Foreskin melanocyte (primary cell): ENCODE measurements at places on chromosomes 6 and 20.

DNA sequence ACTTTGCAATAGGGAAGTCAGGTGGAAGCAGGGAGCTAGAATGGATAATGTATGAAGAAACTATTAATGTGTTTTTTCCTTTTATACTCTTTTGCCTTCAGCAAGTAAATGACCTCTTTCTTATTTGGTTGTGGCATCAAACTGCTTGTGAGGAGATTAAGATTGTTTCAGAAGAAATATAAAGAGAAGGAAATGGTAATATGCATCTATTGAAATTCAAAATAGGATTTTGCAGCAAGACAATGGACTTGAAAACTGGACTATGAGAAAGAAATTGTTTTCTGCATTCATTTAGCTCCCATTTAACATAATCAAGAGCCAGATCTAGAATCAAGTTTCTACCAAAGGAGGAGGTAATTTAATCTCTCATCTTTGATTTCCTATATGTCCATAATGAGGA, 32.3 kb upstream of the KIFC1 start:
- no peak for DNase-seq

- DNase-seq, result peak; percentile 46
Measured at GRCh38 chr20:23419995-23420901, 1.0 kb downstream of the NAPB start.

GRCh38 chr6:161024364-161024920, 32.9 kb downstream of the MAP3K4 start:
- no peak for DNase-seq

DNA sequence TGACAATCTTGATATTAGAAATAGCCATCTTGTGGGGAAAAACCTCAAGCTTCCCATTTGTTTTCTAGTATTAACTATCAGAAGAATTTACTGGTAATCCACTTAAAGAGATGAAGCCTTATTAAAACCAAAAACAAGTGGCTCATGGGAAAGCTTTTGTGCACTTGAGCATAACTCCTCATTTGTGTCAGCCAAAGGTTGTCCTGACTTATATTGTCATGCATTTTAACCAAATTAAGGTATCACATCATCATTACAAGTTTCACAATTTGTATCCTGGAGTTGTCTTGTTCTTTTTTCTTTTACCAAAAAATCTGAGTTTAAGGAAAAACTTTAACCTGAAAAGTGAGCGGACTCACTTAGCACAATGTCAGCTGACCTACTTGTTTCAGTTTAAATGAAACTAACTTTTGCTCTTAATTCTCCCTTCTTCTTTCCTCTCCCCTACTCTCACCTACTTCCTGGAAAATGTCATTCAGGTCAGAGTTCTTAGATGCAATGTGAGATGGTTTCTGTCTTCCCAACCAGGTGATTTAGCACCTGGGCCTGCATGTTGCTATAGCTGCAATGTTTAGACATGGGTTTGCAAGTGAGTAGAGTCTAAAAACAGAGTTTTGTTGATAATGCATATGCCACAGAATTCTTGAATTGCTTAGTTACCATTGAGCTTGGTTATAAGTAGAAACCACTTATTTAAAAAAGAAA, 82.8 kb downstream of the TNFAIP3 start:
- DNase-seq, result no peak

GRCh38 chr6:42250274-42250931, 32.7 kb upstream of the MRPS10 start:
- no peak for DNase-seq

GRCh38 chr6:34523441-34524206, 32.5 kb downstream of the SPDEF start:
- DNase-seq, result no peak

GRCh38 chr20:56004611-56005388, 519 bp downstream of the CBLN4 start:
- DNase-seq, result no peak

DNA sequence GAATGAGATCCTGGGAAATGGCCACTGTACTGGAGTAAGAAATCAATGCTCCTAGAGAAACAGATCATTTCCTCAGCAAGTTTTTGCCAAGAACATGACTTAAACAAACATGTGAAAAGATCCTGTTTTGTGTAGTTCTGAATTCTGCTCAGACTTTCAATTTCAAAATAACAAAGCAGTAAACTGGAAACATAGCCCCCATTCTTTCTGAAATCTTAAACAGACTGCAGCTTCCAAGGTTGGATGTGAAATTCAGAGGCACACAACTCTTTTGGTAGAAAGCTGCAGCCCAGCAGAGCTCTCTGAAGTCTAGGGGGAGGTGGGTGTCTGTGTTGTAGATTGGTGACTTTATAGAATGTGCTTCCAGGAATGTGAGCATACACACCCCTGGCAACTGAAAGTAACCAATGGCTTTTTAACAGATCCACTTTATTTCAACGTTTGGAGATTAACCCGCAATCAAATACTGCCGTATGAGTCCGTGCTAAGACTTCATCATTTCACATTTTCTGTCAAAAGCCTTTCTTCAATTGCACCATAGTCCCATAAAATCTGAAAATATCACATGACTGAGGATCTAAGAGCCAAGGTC, 86.4 kb downstream of the ATXN1 start:
- DNase-seq, result no peak
